Esophagus muscularis mucosa (tissue), 4 donors: ENCODE measurements at places on chromosomes 5 and 9. TPM values are rescaled to one million over a fixed set of nuclear protein-coding genes. Genes with fewer than 3 reads are reported as not detected.

DNA sequence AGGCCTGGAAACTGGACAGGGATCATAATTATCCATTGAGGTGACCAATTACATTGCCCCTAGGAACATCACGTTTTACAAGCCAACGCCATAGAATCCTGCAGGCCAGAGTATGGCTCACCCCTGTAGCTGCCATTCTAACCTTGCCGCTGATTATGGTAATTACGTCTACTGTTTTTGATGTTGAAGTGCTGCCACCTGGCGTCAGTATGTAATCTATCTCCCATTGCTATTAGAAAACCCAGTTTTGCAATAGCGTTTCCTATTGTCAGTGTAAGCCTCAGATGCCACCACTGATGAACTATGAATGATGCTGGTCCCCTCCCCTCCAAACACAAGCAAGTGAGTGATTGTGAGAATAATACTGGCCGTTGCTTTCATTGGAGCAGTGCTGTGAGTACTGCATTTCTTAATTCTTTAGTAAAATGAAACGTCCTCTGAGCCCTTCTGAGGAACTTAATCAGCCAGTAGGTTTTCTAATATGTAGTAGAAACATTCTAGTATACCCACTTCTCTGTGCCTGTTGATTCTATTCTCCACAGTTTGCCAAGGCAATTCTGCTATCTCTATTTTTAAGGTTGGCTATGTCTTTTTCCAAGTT lies 100.5 kb upstream of the NMUR2 start:
- DNase-seq, result no peak

DNA sequence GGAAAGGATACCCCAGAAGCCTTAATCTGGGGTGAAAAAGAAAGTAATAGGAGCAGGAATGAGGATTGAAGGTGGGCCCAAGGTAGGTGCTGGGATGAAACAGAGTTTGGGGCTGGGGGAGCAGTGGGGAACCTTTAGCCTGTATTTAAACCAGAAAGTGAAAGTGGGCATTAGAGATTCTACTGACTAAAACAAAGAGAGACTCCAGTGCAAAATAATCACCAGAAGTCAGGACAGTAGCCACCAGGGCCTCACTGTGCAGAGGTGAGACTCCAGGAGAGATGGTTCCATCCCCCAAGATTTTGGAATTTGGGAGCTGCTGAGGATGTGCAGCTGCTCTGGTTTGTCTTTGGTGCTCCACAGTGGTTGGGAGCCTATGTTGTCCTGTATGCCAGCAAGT lies 13.1 kb downstream of the DNAJB5 start:
- DNase-seq, result peak; percentile 66

DNA sequence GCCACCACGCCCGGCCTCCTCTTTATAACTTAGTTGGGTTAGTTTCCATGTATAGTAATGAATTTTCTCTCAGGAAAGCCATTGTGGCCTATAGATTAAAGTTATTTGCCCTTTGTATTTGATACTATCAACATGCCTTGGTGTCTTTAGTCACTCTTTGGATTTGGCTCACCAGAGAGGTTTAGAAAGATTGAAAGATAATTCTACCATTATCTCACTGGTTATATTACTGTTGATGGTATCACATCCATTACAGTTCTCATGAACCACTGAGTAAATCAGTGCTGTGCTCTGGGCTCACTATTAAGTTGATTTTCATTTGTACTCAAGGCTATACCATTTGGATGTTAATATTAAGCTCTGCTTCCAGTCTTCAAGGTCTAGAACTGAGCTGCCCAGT lies 87.0 kb downstream of the ZSWIM6 start:
- DNase-seq, result no peak

GRCh38 chr9:83036043-83036442 lies 26.9 kb downstream of the RASEF start:
- DNase-seq, result peak; percentile 64

DNA sequence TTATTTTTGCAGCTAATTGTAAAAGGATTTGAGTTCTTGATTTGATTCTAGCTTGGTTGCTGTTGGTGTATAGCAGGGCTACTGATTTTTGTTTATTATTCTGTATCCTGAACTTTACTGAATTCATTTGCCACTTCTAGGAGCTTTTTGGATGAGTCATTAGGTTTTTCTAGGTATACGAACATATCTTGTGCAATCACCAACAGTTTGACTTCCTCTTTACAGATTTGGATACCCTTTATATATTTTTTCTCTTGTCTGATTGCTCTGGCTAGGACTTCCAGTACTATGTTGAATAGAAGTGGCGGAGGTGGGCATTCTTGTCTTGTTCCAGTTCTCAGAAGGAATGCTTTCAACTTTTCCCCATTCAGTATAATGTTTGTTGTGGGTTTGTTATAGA lies 210.8 kb downstream of the FGF10 start:
- DNase-seq, result no peak

DNA sequence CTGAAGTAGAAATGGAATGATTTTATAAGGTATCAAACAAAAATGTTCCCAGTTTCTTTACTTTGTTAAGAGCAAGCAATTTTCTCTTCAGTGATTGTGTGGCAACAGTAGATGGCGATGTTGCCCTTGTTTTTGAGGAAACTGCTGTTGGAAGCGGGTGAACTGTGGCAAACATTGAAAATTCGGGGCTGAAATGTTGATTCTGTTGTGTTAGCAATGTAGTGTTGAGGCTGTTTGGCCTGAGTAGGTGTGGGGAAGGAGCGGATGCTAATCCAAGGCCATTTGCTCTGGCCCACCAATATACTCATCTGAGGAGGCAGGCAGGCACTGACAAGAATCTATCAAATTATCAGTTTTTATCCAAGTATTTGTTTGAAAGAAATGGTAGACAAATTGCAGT lies 129.8 kb downstream of the SLC12A2 start:
- DNase-seq, result no peak

DNA sequence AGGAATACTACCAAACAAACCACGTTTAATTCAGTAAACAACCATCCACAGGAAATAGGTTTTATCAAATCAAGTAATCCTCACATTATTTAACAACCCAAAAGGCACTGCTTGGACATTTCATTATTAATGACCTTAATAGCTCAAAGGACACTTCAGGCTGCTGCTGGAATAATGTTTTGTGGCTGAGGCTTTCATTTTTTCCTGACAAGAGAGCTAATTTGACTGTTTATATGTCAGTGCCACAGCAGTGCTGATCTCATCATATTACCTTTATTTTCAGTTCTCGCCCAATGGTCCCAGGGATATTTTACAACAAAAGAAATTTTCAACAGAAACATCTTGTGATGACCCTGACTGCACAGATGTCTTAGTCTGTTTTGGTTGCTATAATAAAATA lies 589.8 kb upstream of the GRAMD2B start:
- no peak for DNase-seq

GRCh38 chr9:120385606-120386389 lies 194.2 kb downstream of the CDK5RAP2 start:
- no peak for DNase-seq

DNA sequence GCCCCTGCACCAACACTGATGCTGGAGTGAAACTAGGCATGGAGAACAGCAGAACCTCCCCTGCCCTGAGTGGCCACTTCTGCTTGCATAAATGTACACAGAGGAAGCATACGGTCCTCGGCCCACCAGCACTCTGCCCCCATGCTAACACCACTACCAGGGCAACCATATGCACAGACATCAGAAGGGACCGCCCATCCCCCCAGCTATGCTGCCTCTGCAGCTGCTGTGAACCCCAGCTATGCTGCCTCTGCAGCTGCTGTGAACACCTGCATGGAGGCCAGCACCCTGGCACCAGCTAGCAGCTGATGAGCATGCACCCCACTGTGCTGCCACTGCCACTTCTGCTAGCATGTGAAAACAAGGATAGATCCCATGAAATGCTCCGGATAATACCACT lies 250.3 kb downstream of the TUSC1 start:
- DNase-seq, result no peak

GRCh38 chr5:10825897-10826644 lies 65.0 kb upstream of the DAP start:
- no peak for DNase-seq

DNA sequence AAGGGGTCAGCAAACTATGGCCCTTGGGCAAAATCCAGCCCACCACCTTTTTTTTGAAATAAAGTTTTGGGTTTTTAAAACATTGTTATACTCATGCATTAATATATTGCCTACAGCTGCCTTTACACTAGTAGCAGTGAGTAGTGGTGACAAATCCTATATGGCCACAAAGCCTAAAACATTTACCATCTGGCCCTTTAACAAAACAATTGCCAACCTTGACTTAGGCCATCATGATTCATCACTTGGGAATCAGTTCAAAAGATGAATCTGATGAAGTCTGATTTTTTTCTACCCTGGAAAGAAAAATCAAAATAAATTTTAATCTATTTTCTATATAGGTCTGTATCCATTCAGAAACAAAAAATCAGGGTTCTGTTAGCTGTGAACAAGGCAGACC lies 484.9 kb downstream of the BNC2 start:
- DNase-seq, result no peak

DNA sequence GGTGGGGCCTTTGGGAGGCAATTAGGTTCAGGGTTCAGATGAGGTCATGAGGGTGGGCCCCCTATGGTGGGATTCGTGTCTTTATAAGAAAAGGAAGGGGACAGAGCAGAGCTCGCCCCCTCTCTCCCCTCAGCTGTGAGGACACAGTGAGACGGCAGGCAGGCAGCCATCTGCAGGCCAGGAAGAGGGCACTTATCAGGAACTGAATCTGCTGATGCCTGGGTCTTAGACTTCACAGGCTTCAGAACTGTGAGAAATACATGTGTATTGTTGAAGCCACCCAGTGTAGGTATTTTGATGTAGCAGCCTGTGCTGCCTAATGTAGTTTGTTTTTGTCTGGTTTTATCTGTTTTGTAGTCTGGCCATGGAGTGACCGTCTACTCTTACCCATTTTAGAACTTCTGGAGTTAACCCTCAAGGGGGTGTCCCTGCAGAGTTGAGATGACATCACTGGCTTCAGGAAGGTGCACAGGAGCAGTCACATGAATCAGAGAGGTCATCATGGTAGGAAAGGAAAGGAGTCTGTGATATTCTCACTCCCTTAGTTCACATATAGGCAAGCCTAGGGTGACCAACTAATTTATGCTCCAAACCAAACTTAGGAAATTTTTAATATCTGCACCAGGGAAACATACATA lies 71.0 kb downstream of the LRRC70 start:
- peak; percentile 84 for DNase-seq

GRCh38 chr5:5370059-5370774 lies 52.3 kb upstream of the ICE1 start:
- no peak for DNase-seq

DNA sequence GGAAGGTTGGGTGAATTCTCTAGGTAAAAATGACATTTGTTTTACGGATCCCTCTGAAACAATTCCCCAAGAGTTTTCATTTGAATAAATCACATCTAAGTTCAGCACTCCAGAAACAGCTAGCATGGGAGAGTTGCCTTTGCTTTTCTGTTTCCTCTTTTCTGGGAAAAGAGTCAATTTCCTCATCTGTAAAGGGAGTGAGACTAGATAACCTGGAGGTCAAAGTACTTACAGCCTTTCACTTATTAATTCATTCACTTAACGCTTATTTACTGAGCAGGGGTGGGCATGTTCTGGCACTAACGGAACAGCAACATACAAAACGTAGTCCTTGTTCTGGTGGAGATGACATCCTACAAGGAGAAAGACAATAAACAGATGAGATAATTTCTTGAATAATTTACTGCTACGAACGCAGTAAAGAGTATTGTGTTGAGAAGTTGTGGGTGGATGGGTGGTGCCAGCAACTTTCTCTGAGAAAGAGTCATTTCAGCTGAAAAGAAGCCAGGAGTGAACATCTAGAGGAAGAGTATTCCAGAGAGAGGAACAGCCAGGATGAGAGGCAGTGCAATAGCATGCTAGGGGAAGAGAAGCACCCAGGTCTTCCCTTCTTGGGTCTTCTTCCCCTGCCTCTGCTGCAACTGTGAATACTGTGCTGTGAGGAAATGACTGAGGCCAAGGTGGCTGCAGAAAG lies 335.6 kb downstream of the ZSWIM6 start:
- no peak for DNase-seq

GRCh38 chr5:145484158-145484557 lies 351.0 kb downstream of the PRELID2 start:
- no peak for DNase-seq

GRCh38 chr9:136339173-136339957 lies 12.0 kb downstream of the GPSM1 start:
- no peak for DNase-seq

DNA sequence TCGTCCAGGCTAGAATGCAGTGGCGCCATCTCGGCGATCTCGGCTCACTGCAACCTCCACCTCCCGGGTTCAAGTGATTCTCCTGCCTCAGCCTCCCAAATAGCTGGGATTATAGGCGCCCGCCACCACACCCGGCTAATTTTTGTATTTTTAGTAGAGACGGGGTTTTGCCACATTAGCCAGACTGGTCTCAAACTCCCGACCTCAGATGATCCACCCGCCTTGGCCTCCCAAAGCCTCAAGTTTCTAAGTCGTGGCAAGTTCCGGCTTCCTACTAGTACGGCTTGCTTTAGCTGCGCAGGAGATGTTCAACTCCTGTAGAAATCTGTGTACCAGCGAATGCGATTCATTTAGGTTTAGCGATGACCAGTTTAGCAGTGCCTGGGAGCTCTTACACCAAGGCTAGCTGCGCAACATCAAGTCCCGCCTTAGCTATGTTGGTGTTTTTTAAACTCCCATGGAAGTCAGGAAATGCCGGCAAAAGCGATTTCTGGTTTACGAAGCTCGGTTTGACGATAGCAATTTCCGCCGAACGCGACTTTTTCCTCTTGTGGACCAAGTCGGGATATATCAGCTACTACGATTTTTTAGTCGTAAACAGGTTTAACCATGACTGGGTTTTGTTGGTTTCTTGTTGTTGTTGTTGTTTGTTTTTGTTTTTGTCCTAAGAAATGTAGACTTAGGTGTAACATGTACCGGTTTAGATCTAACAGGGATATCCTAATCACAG lies 46.4 kb downstream of the ANXA2R start:
- DNase-seq, result no peak

DNA sequence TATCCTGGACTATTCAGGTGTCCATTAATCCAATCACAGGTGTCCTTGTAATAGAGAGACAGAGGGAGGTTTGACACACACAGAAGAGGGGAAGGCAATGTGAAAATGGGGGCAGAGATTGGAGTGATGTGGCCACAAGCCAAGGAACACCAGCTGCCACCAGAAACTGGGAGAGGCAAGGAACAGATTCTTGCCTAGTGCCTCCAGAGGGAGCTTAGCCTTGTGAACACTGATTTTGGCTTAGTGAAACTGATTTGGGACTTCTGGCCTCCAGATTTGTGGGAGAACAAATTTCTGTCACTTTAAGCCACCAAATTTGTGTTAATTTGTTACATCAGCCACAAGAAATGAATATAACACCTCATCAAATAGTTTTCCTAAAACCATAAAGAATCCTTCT lies 416.2 kb downstream of the ENC1 start:
- DNase-seq, result no peak

- DNase-seq, result no peak
These were observed 15.6 kb downstream of the TICAM2 start for GRCh38 chr5:115586525-115587146.

GRCh38 chr9:100865111-100865510 lies 163.4 kb upstream of the PLPPR1 start:
- no peak for DNase-seq

- DNase-seq, result no peak
These were observed 56.3 kb upstream of the GPBP1 start for GRCh38 chr5:57117596-57117995.

- no peak for DNase-seq
These were observed 87.3 kb downstream of the PRDM6 start for GRCh38 chr5:123176224-123176937.

GRCh38 chr9:20188616-20189369 lies 400.0 kb upstream of the SLC24A2 start:
- DNase-seq, result no peak

Gene ZFP2
- 2.3 TPM for total RNA-seq

Gene TMEM215
- total RNA-seq, result 0.06 TPM

Gene KCNV2
- not detected for total RNA-seq

Gene CA9
- not detected for total RNA-seq

Gene CYLC2
- total RNA-seq, result not detected

Gene NR4A3
- total RNA-seq, result 17.4 TPM

Gene DRD1
- total RNA-seq, result not detected

Gene DMRT3
- not detected for total RNA-seq
